Stimulated activated CD4-positive, alpha-beta T cell treated with anti-CD3 and anti-CD28 coated beads, Interleukin-4, amount 100 ng/mL, for 1 hour (primary cell): ENCODE measurements at places on chromosomes 7 and 10.

DNA sequence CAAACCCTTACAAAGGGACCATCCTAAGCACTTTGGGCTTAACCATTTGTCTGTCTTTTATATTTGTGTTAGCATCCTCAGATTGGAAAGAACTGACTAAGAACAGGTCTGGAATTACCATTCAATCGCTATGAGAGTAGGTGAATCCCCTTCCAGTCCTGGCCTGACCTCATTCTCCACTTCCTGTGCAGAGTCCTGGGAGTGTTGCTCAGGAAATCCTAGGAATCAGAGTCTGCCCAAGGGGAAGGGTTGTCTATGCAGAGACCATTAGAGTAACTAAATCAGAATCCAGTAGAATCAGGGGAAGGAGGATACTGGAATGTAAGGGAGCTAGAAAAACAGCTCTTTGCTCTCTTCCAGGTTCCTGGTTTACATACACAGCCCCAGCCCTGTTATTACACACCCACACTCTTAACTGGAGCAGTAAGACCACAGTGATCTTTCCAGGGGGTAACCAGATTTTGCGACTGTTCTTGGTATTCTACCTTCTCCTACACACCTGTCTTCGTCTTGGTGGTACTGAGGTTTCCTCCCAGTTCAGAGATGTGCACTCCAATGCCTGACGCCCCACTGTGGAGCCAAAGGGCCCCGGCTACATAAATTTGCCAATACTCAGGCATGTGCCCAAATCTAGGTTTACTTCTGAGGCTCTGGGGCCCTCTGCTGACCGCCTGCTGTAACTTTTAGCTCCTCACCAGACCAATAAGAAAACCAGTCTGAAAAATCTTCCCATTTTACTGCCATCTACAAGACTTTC lies 103.7 kb downstream of the RNF216 start:
- peak; percentile 56 for DNase-seq

- DNase-seq: no peak
Measured at GRCh38 chr10:130747946-130748345, 563.6 kb downstream of the TCERG1L start.

- no peak for DNase-seq
Measured at GRCh38 chr10:132407846-132408278, 10.9 kb downstream of the PWWP2B start.

DNA sequence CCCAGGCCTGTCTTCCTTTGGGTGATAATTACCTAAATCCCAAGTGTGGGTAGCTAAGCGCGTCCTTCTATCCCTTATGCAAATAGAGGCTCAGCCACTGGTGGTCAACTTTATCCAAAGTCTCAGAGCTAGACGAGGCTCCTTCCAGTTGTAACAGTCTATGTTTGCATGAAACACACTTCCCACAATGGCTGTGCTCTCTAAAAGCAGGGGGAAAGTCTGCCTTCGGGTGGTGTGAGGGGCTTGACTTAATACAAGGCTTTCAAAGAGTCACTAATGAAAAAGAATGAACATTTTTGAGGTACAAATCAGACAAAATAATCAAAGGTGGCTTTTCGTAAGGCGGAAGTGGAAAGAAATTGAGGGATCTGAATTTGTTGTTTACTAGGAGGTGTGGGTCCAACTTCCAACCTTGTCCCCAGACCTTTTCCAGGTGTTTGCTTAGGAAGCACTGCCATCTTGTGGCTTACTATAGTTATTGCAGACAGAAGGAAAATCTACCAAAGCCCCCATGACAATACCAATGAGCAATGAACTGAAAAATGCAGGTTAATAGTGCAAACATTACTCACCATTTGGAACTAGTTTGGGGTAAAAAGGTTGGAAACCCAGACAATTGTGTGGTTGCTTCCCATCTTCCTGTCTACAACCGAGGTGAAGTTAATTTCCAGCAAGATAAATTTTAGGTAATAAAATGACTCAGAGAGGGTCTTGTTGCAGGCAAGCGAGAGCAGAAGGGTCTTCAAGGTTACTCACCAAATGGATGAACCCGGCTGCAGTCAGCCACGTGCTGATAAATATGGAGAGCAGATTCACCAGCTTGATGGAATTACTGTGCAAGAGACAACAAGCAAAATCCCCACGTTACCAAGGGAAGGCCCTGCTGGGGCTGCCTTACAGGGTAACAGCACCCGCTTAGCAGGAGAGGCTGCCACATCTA lies 525.7 kb downstream of the KCNMA1 start:
- DNase-seq: no peak

DNA sequence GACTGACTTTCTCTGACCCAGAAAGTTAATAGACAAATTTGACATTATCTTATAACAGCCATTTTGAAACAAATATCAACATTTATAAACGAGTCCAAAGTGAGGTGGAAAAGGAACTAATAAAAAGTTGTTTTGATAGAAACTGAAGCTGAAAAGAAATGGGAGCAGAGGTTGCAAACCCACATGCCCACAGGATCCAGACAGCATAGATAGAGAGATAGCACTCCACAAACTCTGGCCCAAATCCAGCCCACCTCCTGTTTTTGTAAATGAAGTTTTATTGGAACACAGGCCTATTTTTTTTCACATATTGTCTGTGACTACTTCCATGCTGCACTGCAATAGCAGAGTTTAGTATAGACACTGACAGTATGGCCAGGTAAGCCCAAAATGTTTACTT lies 171.9 kb downstream of the PRKG1 start:
- no peak for DNase-seq

GRCh38 chr10:49397036-49397999 lies 1.4 kb upstream of the DRGX start:
- DNase-seq: no peak

DNA sequence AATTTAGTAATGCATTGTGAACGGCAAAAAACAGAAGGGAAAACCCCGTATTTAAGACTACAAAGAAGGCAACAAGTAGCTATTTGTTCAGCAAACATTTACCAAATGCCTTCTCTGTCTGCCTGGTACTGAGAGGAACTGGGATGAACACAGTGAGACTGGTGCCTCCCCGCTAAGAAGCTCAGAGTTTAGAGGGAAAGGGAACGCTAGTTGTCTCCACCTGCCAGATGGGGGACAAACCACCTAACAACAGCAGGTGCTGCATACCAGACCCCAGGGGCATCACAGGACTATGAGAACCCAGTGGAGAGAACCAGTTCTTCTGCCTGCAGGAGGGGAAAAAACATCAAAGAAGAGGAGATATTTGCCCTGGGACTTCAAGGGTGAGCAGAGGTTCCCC lies 147.1 kb downstream of the SLC25A13 start:
- no peak for DNase-seq

- DNase-seq: no peak
Measured at GRCh38 chr10:117541909-117542705, 439 bp upstream of the EMX2 start.

- DNase-seq: no peak
Measured at GRCh38 chr7:129263168-129263567, 38.3 kb downstream of the AHCYL2 start.

DNA sequence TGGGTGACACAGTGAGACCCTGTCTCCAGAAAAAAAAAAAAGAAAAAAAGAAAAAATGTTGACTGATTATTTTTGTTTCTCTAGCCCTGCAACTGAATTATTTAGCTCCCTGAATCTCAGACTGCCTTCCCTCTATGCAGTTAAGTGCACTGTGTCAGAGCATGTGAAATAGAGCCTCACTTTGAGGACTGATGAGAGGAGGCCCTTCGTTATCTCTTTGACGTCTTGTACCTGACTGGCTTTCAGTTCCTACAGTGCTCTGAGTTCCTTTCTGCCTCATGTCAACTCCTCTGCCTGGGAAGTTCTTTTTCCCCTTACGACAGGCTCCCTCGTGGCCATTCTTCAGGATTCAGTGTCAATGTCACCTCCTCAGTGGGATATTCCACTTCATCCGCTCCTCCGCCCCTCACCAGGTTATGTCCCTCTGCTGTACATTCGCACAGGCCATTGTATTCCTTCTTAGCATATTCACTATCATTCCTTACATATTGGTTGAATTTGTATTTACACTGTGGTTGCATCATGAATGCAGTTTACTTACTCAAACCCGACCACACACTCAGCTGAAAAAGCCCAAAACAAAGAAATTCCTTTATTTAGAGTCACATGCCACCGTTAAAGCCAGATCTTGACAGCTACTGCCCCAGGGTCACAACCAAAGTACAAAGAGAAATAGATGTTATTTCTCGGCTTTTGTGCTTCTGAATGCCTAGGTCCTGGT lies 18.1 kb upstream of the CAMK2G start:
- no peak for DNase-seq

- peak; percentile 45 for DNase-seq
Measured at GRCh38 chr10:116849248-116850057, at the start of gene ENO4. Gene ENO4, plus strand, starts transcription at chr10:116849499. Its CDS starts 68 bp downstream, at chr10:116849567.

DNA sequence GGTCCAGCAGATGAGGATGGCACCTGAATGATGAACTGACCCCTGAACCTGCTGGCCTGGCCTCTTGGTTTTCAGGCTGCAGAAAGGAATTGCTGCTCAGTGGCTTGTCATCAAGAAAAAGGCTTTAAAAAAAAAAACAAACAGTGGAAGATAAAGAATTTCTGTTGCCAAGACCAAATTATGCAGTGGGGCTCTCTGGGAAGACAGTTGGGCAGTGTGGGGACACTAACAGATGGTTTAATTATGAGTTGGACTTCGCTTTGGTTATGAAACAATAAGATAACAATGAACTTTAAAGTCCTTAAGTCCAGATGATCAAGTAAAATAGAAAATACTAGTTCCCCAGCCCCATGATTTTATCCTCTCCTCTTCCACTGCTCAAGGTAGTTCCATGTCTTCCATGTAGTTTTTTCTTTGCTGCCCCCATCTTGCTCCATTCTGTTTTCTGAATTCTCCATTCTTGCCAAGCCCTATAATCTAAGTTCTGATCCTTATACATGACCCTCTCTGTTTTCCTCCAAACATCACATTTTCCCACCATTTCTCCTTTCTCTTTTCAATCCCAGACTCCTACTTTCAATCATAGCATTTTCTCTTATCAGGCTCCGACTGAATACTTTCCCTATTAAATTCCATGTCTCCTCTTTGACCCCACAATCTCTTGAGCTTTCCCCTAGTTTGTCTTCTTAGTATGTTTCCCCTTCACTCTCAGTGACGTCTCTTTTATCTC lies 52.6 kb downstream of the ANK3 start:
- no peak for DNase-seq

GRCh38 chr10:47036771-47037170 lies 125.5 kb downstream of the PTPN20 start:
- DNase-seq: no peak

GRCh38 chr10:14571866-14572507 lies 202.7 kb downstream of the FAM107B start:
- DNase-seq: peak; percentile 45

- DNase-seq: no peak
Measured at GRCh38 chr10:14578060-14578952, 196.4 kb downstream of the FAM107B start.

- peak; percentile 41 for DNase-seq
Measured at GRCh38 chr7:44534501-44534900, 6.6 kb downstream of the NPC1L1 start.

DNA sequence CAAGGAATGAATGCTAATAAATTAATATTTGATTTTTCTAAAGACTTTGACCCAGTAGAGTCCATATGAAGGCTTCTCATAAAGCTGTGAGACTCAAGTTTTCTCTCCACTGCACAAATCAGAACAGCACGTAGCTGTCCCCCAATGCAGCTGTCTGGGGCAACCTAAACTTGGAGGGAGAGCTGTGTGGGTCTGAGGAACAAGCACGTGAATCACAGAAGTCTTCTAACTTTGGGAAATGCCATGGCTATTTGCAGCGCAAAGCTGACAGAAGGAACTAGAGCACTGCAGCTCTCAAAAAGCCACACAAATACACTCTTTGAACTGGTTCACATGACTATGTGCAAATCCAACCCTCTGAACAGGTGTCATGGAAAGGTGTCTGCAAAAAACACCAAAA lies 47.9 kb downstream of the COL1A2 start:
- no peak for DNase-seq

GRCh38 chr7:150407588-150408392 lies 28.7 kb downstream of the ZNF775 start:
- no peak for DNase-seq

- DNase-seq: no peak
Measured at GRCh38 chr7:44735403-44736165, 13.1 kb upstream of the ZMIZ2 start.

- DNase-seq: no peak
Measured at GRCh38 chr7:47422611-47423010, 159.3 kb downstream of the TNS3 start.

- DNase-seq: no peak
Measured at GRCh38 chr7:156368053-156368843, 272.3 kb upstream of the RNF32 start.

GRCh38 chr10:125343118-125343925 lies 183.0 kb upstream of the CTBP2 start:
- DNase-seq: no peak

- DNase-seq: no peak
Measured at GRCh38 chr7:52540041-52540440, 495.4 kb upstream of the POM121L12 start.

- no peak for DNase-seq
Measured at GRCh38 chr10:75404815-75405597, 3.4 kb upstream of the ZNF503 start.
